ENCODE measurements at places on chromosomes 13 and 19.

DNA sequence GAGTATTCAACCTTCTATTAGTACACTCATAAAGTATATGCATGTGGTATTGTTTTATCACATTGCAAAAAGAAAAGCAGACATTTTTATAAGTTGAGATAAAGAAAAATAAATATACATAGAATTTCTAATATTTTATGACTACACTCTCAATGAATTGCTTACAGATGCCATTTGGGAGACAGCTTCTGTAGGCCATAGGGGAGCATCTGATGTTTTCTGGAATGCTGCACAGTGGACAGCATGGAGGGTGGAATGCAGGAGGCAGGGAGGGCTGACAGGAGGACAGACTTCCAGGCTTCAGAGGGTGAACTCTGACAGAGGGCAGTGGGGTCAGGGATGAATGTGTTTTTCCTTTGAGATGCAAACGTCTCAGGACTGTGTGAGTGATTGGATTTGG is 45.8 kb downstream of the MIPEP start:
- no peak for DNase-seq

DNA sequence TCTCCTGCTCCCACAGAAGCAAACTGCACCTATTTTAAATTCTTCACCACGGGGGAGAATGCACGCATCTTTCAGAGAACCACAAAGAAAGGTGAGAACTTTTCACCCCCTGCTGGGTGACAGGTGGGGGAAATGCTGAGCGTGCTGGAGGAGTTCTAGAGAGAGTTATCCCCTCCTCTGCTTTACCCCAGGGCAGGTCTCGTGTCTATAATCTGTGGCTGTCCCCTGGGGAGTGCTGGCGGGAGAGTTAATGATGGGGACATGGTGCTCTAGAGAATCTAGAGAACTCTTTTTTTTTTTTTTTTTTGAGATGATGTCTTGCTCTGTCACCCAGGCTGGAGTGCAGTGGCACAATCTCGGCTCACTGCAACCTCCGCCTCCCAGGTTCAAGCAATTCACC is 6.8 kb downstream of the CACNG6 start:
- DNase-seq, result no peak

- DNase-seq, result no peak
These were observed 486.5 kb downstream of the COG6 start for GRCh38 chr13:40141859-40142555.

DNA sequence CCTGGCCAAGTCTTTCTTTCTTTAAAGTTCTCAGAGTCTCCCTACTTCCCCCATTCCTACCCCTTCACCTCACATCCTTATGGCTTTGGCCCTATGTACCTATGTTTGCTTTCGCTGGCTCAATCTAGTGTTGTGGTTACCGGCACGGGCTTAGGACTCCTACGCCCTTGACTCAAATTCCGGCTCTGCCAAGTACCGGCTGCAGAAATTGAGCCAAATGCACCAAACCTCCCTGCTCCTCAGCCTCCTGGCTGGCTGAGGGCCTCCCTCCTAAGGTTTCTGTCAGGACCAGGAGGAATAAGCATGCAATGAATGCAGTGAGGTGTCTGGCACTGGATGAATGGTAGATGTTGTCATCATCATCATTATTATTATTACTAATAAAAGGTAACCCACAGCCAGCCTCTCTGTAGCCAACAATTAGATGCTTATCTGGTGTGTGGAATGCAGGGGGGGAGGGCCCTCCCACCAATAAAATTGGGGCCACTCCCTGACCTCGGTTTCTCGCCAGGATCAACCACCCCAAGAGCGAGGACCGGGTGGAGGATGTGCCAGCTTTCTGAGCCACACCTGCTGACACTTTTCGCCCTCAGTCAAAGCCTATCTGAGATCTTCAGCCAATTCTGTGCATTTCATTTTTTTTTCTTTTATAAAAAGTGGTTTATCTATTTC is 20.7 kb downstream of the KLK5 start:
- no peak for DNase-seq
